ENCODE measurements at places on chromosomes 16 and 17.

DNA sequence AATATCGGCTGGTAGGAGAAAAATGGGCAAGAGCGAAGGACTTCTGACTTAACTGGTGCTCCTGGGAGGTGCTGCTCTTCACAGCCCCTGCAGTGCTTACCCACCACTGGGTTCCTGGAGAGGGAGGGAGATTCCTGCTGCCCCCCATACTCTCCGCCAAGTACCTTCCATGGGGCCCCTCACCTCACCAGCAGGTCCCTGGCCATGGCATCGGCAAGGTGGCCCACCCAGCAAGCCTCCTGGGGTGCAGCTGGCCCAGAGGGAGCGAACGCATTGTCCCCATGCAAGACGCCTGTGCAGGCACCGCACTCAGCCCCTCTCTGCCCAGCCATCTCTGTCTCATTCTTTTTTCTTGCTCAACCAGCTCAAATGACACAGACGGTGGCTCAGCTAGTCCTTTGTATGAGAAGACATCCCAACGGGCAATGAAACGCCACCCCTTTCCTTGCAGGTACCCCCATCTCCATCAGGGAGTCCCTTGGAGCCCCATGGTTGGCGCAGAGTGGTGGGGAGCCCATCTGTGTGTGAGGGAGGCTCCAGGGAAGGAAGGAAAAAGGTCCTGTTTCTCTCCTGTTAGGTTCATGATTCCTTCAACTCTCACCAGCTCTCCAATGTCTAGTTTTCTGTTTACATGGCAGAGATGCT lies 9.6 kb upstream of the ALDH3A1 start:
- no peak for DNase-seq

GRCh38 chr16:31920373-31920772 lies 46.8 kb downstream of the ZNF267 start:
- DNase-seq: no peak

DNA sequence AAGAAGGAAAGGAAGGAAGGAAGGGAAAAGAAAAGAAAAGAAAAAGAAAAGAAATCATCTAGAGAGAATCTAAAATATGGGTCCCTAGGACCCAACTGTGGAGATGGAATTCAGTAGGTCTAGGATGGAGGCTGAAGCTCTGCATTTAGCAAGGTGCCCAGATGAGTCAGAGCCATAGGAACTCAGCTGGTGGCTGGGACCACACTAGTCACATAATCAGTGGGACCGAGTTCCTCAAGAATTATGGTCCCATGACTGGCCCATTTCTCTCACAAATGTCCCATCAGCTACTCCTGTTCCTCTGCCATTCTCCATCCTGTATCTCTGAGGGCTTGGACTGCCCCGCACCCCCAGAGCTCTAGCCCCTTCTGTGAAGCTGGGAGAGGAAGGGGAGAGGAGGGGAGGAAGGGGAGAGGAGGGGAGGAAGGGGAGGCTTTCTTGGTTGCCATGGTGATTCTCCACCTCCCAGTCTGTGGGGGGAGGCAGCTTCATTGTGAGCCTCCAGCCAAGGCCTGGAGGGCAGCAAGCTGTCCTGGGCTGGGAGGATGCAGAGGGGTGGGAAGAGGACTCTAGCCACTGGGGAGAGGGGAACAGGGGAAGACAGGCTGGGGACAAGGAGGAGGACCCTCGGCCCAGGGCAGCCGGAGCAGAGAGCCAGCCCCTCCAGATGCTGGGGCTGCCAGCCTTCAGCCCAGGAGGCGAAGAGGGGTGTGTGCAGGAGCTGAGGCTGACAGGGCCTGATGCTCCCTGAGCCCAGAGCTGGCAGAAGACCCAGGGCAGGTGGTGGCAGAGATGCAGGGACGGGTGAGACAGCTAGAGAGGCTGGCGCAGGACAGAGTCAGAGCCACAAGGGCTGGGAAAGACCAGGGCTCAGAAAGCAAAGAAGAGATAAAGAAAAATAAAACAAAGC lies 37.8 kb upstream of the LHX1 start:
- DNase-seq: no peak

DNA sequence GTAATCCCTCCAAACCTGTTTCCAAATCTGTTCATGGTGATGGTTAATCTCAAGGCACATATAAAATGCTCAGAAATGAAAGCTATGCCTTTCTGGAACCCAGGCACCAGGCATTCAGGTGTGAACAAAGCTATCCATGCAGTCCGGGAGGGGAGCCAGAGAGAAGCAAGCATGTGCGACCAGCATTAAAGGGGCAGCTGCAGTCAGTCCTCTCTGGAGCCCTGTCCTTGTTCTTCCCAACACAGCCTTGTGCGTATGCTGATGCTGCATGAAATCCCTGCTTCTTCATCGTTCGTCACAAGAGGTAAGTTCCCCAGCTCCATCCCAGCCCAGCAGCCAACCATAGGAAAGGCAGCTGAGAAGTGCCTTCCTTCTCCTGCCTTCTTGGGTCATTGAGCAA lies 148.7 kb downstream of the GRIN2A start:
- no peak for DNase-seq

- peak; percentile 74 for DNase-seq
These were observed 121.1 kb downstream of the SOCS1 start for GRCh38 chr16:11134722-11135463.

DNA sequence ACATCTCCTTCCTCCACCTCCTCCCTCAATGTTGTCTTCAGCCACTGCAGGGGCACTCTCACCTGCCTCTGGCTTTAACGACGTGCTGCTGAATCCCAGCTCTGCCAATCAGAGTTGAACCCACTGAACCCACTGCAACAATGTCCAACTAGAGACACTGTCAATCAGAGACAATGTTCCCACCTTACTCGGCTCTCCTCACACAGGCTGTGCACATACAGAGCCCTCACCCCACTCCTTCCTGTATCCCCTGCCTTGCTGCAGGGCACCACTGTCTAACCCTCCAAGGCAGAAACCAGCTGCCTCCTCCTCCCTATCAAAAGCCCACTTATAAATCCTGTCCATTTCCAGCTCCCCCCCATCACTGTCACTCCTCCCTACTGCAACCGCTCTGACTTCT lies 58.7 kb downstream of the ANKRD11 start:
- no peak for DNase-seq

DNA sequence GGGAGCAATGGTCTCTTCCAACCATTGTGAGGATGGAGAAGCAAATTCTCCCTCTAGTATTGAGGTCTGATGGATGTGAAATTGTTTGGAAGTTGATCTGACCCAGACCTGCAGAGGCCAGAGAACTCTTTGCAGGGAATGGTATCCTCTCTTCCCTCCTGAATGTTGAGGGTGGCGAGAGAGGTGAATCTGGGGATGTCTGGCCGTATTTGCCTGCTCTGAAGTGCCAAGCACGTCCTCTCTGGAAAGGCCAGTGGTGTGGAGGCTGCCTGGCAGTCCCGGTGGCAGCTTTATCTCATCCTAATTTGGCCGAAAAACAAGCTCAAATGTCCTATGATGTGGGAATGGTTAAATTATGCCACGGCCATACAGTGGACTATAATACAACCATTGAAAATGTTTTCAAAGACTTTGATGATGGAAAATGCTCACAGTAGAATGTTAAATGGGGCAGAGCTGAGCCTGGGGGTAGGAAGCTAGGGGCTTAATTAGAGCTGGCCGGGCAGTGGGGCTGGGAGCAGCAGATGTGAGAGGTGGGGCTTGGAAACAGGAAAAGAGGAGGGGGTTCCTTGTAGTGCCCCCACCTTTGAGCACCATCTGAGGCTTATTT lies 30.8 kb downstream of the WSCD1 start:
- DNase-seq: no peak

GRCh38 chr17:16987066-16987829 lies 15.3 kb upstream of the TNFRSF13B start:
- DNase-seq: no peak

- DNase-seq: no peak
These were observed 205.8 kb downstream of the PRKCA start for GRCh38 chr17:66507982-66508760.

DNA sequence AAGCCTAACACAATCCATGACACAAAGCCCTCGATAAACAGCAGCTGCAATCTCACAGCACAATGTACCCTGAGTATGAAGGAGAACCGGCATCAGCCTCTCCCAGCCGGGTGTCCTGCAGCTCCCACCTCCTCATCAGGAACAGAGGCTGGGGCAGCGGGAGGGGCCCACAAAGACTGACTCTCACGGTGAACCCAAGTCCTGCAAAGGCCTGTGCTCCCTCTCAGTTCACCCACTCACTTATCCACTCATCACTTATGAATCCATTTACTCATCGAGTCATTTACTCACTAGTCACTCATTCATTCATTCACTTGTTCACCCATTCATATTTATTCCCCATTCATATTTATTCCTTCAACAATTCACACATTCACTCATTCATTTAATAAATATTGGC lies 11.6 kb downstream of the ZNF423 start:
- DNase-seq: no peak

DNA sequence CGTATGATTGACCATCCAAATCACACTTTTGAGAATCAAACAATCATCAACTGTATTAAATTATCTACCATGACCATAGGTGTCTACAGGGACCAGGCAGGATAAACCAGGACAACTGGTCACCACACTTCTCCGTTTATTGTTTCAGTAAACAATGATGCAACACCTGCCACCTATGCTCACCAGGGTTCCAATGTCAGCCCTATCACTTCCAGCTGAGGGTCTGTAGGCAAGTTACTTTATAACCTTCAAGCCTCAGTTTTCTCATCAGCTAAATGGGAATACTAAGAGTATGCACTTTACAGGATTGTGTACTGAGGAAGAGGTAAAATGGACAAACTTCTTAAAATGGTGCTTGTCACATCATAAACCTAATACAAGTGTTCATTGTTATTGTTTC lies 14.9 kb downstream of the TMEM114 start:
- DNase-seq: no peak

- DNase-seq: peak; percentile 23
These were observed 15.7 kb downstream of the ADCY7 start for GRCh38 chr16:50282010-50282538.

GRCh38 chr17:34902831-34903547 lies 58.3 kb downstream of the CCT6B start:
- no peak for DNase-seq

DNA sequence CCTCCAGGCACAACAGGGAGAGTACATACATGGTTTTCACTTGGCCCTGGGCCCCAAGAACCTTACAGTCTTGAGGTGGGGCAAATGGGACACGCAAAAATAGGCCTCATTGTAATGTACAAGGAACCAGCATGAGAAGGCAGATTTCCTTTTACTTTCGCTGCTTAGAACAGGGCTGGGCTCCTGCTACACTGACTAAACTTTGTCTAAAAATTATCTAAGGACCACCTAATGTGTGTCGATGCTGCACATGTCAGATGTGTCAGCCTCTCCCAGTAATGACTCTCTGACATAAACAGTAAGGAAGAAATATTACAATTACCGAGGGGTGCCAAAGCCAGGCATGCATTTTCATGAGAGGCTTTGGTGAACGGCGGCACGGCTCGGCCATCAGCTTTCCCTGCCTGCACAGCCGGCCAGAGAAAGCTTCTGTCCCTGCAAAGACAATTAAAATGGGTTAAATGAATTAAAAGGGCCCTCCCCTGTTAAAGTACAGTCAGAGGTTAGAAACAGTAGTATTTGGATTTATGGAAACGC lies 224.2 kb upstream of the IRX3 start:
- DNase-seq: no peak

DNA sequence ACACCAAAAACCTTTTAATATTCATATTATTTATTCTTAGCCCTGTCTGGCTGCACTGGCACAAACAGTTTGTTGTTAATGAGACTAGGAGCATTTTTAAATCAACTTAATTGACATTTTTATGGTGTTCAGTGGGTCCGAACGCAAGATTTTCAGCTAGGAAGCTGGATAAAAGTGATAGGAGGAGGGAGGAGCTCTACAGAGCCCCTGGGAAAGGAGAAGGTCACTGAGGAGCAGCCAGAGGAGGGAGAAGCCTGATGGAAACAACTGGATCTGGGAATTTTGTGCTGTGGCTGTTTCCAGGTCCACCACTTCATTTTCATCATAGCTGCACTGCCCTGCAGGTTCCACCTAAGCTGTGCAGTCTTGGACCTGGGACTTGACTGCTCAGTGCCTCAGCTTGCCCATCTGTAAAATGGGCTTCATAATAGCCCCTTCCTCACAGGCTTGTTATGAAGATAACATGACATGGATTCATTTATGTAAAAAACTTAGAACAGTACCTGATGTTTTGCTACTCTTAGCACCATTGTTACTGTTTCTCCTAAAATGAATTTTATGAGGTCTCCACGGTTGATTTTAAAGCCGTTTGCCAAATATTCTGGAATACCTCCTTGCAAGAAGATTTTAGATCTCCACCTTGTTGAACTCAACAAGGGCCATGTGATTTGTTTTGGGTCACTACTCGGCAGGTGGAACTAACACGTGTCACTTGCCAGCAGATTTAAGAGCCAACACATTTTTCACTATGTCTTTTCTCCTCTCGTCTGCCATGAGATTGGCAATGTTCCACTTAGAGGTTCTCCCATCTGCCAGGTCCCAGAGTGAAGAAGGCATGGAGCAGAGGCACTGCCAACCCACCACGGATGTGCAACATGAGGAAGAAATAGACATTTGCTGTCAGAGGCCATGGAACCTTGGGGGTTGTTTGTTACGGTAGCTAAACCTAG lies 18.7 kb upstream of the GRIN2A start:
- DNase-seq: no peak

DNA sequence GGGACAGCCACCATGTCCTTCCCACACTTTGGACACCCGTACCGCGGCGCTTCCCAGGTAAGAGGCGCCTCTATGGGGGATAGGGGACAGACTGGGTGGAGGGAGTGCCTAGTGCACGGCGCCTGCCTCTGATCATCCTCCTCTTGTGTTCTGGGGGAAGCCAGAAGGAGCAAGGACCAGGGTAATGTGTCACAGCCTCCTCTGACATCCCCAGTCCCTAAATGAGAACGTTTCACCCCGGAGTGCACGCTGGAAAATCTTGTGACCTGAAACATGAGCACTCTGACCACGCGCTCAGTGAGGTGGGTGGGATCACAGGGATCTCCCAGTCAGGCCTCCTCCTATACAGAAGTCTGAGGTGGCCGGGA lies 1.1 kb downstream of the IRX6 start:
- DNase-seq: no peak

DNA sequence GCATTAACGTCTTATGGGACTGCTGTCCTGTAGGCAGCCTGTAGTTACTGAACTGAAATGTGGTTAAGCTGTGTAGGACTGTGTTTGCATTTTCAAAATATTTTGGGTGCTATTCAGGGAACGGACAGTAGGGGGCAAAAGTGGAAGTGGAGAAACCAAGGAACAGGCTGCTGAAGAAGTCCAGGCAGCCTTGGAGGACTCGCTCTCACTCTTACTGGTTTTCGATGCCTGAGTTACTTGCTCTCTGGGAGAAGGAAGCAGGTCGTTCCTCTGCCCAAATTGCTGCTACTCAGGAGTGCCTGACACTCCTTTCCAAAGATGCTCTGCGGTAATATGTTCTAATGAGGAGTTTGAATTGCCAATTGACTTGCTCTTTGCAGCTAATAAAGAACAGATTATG lies 64.5 kb upstream of the RBFOX1 start:
- peak; percentile 57 for DNase-seq

Data from muscle of back (tissue), 13 donors.